Activated T-cell treated with anti-CD3 and anti-CD28 coated beads, Interleukin-2, amount 50 U/mL, for 48 hours (primary cell): ENCODE measurements at places on chromosomes 7 and 10.

- no peak for DNase-seq
Observed at GRCh38 chr7:128705891-128706333, 33.2 kb upstream of the CALU start.

- DNase-seq: no peak
Observed at GRCh38 chr7:136728945-136729344, 139.5 kb upstream of the CHRM2 start.

DNA sequence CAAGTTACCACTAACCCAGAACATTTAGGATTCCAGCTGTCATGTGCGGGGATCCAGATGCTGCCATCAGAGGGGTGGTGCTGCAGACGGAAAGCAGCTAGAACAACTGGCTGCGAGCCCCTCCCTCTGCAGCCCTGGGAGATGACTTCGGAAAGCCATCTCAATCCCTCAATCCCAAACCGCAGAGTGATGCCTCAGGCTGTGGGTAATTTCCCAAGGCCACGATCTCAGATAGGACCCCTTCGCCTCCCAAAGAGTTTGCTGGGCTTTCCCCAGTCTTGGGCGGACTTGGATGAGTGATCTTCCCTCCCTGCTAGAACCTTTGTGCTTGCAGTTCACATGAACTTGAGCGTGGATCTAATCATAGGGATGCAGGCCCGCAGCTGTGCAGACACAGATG, 71.3 kb upstream of the EN2 start:
- no peak for DNase-seq

DNA sequence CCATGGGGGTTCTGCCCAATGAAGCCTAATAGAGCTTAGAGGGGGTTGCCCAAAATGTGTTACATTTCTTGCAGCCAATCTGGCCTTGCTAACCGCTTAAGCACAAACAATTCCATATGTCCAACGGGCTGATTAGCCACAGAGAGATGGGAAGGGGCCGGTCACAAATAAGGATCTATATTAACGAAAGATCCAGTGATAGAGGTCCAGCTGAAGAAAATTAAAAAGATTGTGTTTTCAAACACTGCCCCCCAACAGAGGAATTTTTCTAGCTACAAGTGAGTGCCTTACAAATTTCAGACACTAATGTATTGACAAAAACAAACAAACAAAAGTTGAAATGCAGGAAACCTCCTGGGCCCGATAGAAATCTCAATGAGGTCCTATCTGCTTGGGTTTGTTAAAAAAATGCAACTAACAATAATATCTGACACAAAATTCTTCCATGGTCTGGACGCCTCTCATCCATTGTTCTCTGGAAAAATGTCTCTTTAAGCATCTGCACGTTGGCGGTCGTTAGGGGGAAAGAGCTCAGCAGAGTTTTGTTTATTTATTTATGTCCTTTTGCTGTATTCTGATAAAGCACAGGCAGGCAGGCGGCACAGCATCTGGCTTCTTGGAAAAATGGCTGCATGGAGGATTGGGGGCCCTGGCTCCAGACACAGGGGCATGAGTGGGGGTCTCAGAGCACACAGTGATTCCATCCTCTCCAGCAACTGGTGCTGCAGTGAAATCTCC, 402.0 kb downstream of the RPS24 start:
- no peak for DNase-seq

GRCh38 chr10:100114460-100114859, 32.8 kb upstream of the CPN1 start:
- no peak for DNase-seq

DNA sequence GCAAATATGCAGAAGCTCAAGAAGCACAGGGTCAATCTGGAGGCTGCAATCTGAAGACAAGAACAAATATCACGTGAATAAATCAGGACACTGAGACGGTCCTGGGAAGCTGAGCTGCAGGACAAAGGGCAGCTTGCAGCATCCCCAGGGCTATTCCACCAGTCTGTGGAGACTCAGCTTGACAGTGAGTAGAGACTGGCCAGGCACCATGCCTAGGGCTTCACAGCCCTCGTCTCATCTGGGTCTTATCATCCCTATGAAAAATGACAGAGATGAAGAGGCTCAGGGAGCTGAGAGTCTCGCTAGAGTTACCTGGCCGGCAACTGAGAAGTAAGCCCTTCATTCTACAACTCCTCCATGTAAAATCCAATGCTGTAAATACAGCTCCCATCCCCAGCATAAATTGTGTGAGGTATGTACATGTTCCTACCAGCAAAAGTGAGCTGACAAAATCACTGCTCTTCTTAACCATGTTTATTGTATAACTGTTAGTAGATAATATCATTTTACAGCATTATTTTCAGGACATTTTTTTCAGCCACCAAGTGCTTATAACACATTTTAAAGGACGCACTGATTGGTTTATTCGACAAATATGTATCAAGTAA, 186.6 kb upstream of the IGFBP3 start:
- DNase-seq: no peak

DNA sequence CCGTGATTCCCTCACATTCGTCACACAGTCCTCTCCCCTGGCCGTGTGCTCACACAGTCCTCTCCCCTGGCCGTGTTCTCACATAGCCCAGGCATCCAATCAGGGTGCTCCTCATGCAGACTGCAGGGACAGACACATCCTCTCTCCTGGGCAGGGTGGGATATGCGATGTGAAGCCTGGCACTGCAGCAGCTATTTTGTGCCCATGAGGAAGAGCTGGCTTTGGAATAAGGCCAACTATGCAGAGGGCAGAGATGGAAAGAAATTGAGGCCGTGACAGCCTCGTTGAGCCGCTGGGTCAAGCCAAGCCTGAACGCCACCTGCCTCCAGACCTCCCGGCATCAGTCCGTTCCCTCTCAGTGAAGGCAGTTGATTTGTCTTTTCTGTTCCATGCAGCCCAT, 35.8 kb downstream of the FOXL3 start:
- DNase-seq: no peak
